ENCODE measurements at places on chromosomes 2 and 18. TPM values are rescaled to one million over a fixed set of nuclear protein-coding genes. Genes with fewer than 3 reads are reported as not detected.

Gene COL5A2
- total RNA-seq = 75.7 TPM

Gene SLC9A2
- 2.8 TPM for total RNA-seq

Gene GLI2
- total RNA-seq = 16.6 TPM

Gene IGFBP5
- 0.22 TPM for total RNA-seq

Gene SLC16A14
- 0.83 TPM for total RNA-seq

Gene ITGA6
- 38.0 TPM for total RNA-seq

Gene HOXD1
- 0.06 TPM for total RNA-seq

Gene DHRS9
- total RNA-seq = 3.2 TPM

Gene ALK
- total RNA-seq = not detected

Gene SETBP1
- total RNA-seq = 0.47 TPM
